ENCODE measurements at places on chromosomes 4 and X.

- DNase-seq, result no peak
These were observed 38.3 kb upstream of the NDP start for GRCh38 chrX:44011506-44011905.

DNA sequence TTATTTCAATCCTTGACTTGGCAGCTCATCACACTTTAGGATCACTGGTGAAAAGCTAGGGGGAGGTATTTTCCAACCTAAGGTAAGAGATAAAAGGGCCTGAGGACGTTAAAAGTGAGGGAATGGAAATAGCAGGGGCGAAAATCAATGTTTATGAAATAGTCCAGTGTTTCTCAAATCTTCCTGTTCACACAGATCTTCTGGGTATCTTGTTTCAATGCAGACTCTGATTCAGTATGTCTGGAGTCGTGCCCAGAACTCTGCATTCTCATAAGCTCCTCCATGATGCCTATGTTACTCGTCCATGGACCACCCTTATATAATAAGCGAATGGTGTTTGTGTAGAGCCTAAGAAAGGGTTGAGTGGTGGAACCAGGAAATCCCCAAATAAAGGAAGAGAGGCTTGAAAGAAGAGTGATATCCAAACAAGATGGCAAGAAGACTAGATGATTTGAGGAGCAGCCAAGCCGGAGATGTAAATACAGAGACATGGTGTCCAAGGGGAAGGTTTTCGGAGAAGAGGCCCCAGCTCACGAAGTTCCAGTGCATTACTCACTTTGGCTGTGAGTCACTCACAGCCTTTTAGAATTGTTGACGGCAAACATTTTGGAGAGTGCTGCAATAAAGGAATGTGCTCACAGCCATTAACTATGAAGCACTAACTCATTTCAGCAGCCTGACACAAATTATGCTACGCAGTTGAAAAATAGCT is 215.6 kb upstream of the PPARGC1A start:
- DNase-seq, result no peak

DNA sequence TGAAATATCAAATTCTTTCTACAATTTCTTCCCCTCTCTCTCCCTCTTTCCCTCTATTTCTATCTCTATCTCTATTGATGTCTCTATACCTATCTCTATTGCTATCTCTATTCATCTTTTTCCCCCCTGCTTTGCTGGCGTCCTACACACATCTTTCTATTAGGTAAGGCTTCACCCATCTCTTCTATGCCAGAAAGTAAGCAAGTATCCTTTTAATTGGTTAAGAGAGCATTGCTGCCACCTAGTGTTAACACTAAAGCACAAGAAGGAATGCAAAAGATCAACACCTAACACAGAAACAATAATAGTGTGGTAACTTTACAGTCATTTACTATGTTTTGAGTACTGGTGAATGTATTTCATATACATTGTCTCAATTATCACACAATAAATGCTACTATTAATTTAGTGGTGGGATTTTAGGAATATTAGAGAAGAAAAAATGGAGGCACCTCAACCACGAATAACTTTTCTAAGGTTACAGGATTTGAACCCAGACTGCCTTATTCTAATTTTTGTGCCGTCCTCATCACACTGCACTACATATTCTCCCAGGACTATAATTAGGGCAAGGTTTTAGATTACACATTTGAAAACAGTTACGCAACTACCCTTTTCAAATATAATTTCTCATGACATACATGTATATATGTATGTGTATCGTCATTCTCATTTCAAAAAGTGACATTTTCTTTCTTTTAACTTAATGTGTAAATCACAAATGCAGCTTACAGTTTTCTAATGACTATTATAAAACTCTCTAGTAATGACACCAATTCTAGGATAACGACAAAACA is 3.7 kb upstream of the C4orf36 start:
- DNase-seq, result peak; percentile 31

DNA sequence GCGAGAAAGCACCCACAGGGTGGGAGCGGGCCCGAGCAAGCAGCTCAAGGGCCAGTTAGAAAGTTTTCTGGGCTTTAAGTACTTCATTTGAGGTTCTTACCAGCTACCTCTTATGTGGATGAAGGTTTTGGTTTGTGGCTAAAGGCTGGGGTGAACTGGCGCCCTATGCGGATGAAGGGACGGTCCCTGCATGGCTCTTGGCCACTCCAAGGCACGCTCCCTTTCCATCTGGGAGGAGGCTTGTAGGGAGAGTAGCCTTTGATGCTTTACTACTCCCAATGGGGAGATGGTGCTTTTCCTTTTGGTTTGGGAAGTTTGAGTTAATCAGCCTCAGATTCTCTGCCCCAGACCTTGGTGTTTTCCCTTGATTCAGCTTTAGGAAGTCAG is 17.7 kb downstream of the MRFAP1 start:
- DNase-seq, result no peak

DNA sequence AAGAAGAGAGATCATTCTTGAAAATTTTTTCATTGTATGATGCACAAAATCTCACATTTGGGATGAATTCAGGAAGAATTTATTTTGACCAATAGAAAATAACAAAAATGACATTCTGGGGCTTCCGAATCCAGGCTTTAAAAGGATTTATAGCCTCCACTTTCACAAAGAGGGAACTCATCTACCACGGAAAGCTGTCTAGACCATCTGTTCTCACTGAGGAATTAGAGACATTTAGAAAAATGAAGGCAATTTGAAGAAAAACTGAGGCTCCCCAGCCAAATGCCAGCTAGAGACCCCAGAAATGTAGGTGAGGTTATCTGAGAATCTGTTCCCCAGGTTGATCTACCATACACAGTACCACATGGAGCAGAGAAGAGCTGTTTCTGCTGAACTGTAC is 464.3 kb downstream of the TMA16 start:
- no peak for DNase-seq

- no peak for DNase-seq
These were observed 138.6 kb downstream of the AMELX start for GRCh38 chrX:11431786-11432185.

GRCh38 chr4:75889537-75890199 is 12.6 kb downstream of the PPEF2 start:
- DNase-seq, result no peak

GRCh38 chr4:71074452-71075299 is 81.2 kb downstream of the DCK start:
- no peak for DNase-seq

GRCh38 chr4:34845926-34846325 is 1398.4 kb downstream of the ARAP2 start:
- DNase-seq, result no peak

DNA sequence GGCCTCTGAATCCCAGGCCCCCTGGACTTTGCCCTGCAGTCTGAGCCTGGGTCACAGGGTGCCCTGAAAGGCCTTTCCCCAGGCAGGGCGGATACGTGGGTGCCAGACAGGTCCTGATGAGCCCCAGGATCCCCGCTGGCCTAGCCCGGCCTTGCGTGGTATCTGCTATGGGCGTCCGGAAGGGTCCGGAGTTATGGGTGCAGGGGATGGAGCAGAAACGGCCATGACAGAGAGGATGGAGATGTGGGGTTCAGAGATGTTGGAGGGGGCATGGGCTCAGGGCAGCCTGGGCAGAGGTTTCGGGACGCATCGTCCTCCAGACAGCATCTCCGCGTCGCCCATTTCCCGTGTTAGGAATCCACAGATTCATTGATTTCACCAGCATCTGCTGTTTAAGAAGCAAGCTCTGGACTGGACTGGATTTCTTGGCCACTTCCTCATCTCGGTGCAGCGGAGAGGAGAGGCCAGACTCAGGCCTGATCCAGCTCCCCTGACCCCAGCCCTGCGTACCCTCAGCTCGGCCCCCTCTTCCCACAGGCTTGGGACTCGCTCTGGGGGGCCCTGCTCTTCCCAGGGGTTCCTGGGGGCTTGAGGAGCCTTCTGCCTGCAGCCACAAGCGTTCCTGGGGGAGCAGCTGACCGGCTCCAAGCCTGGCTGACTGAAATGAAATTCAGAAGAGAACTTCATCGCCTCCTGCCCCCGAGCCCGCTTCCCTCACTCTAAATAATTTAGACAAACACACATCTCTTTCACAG is 86.9 kb upstream of the ADRA2C start:
- DNase-seq, result peak; percentile 6

- DNase-seq, result no peak
These were observed 4.1 kb downstream of the SLC39A8 start for GRCh38 chr4:102341201-102341600.

DNA sequence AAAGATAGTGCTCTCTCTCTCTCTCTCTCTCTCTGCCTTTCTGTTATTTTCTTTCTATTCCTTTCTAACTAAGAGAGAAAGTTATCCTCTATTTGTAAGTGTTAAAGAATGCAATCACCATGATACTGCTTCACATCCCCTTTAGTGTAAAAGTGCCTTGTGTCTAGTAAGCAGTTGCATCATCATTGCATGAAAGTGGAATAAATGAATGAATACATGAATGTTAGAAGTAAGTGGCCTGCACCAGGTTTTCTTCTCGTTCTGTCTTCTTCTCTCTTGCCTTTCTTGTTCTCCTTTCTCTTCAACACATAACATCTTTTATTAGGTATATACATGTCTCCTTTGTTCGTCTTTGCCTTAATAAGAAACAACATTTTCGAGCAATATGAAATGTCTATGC is 35.2 kb downstream of the TRIM2 start:
- DNase-seq, result no peak

DNA sequence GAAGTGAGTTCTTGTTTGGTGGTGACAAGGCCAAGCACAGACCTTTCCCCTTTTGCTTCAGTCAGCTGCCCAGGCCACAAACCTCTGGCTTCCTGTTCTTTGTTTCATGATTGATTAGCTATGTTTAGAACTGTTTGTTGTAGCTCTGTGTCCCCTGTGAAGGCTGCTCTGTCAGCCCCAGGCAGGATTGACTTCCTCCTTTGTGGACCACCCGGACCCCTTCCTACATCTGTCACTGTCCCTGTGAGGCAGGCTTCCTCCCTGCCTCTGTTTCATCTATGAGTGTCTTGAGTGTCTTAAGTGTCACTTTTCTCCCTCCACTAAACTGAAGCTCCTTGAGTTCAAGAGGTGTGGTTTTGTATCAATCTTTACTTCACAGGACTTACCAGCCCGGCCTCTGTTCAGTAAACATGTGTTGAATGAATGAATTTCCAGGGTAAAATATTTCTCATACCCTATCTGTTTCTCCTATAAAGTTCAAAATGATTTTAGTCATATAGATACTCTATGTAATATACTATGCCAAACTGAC is 83.5 kb downstream of the ZNF674 start:
- DNase-seq, result no peak

GRCh38 chr4:8537041-8537461 is 43.1 kb upstream of the GPR78 start:
- peak; percentile 31 for DNase-seq

GRCh38 chr4:3112609-3113469 is 38.4 kb downstream of the HTT start:
- no peak for DNase-seq

DNA sequence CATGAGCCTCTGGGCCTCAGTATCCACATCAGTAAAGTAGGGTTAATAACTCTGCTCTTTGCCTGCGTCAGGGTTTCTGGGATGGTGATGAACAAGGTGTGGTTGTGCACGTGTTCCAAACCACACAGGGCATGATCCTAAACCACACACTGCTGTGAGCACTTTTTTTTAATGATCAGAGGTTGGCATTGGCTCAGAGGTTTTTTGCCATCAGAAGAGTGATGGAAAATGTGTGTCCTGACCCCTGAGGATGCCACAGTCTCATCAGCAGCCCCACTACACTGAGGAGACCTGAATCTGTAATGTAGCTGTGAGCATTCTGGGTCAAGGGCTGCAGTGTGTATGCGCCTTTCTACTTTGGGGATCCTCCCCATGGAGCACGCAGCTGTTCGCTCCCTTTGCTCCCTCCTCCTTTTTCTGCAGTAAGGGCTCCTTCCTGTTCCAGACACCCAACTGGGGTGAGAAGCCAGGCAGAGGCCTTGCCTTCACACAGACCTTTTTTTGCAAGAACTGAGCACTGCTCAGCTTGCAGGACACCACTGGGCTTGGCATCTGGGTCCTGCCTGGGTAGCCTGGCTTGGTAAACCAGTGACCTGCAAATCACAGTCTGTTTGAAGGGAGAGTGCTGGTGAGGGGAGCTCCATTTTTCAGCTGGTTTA is 87.5 kb downstream of the MAMLD1 start:
- DNase-seq, result no peak

DNA sequence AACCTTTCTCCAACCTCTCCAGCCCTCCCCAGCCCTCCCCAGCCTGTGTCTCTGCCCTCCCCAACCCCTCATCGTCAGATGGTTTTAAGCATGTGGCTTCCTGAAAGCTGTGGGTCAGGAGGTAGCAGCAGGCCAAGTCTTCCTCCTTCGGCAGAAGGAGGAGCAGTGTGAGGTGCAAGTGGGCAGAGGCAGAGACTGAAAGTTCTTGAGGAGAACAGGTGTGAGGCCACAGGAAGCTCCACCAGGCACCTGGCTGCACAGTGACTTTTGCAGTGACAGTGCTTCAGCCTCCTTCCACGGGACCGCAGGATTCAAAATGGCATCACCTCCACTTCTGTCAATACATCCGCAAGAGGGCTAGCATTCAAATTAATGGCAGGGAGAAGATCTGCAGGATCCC is 203.9 kb upstream of the LEF1 start:
- DNase-seq, result no peak

- DNase-seq, result no peak
These were observed 841.9 kb downstream of the TRAM1L1 start for GRCh38 chr4:116243431-116243830.

DNA sequence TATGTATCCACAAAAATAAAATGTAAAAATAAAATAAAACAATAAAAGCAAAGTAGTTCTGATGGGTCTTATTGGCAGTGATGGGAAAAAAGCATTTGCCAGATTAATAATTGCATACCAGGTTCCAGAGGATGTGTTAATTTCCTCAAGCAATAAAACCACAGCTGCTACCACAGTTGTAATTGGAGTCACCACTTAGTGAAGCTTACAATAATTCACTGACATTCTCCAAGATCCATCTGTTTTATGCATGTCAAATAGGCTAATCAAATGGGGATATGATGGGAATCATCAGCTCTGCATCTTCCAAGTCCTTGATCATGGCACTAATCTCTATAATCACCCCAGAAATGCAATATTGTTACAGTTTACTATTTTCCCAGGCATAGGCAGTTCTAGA is 123.5 kb upstream of the EMCN start:
- no peak for DNase-seq

DNA sequence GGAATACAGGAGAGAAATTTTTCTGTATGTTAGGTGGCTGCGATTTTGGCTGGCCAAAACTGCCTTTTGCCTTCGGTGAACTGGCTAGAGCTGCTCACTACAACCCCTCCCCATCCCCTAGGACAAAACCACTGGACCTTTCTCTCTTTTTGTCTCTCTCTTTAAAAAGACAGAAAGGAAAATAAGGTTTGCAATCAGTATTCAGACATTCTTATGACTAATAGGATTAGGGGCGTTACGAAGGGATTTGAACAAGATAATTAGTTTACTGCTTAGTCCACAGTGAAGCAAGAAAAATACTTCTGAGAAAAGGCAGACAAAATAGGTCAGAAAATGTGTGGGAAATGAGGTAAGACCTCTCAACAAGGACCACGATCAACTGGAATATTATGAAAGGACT is 180.4 kb downstream of the SLIT2 start:
- DNase-seq, result no peak

GRCh38 chrX:49915361-49916222 is 6.8 kb upstream of the CLCN5 start:
- peak; percentile 48 for DNase-seq

Measured in BE2C (cell line).